ENCODE measurements at places on chromosomes 7 and 10.

GRCh38 chr10:117790179-117790578, 247.6 kb downstream of the EMX2 start:
- no peak for DNase-seq

- no peak for DNase-seq
These were observed 235.1 kb downstream of the FOXP2 start for GRCh38 chr7:114649689-114650088.

DNA sequence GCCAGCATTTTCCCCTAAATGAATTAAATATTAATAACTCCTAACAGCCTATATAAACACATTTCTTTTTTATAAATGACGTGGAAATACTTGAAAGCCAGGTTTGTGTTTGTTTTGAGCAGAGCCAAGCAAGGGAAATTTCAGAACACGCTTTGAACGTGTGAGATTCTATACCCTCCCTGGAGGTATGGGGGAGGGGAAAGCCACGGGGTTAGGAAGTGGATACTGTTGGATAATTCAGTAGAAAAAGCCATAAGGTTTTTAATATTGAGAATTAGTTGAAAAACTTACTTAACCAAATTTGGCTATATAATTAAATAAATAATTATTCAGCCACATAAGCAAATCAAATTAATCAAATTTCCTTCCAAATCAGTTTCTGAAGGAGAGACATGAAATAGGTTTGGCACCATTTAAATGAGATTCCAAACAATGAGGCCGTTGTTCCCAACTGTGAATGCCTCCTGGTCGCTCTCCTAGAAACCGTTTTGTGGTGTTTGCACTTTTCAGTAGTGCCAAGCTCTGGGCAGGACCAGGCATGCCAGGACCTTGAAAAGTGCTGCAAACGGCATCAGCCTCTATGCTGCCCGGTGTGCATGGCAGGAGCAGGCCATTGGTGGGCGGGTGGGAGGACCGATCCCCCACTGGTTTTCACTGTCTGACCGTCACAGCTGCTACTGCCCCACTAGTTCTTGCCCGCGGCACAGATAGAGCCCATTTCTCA, 88.1 kb downstream of the SEPTIN14 start:
- DNase-seq: no peak

GRCh38 chr7:145411066-145411465, 575.2 kb upstream of the TPK1 start:
- no peak for DNase-seq

DNA sequence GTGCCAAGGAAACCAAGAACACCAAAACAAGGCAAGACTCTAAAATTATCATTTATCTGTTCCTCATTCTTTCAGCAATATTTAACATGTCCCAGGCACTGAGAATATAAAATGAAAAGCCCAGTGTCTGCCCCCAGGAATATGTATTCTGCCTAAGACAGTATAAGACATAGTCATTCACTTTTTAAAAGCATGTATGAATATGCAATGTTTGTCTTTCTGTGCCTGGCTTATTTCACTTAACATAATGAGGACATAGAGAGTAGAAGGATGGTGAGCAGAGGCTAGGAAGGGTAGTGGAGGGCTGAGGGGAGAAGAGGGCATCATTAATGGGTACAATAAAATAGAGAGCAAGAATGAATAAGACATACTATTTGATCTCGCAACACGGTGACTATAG, 44.6 kb upstream of the BET1 start:
- no peak for DNase-seq

DNA sequence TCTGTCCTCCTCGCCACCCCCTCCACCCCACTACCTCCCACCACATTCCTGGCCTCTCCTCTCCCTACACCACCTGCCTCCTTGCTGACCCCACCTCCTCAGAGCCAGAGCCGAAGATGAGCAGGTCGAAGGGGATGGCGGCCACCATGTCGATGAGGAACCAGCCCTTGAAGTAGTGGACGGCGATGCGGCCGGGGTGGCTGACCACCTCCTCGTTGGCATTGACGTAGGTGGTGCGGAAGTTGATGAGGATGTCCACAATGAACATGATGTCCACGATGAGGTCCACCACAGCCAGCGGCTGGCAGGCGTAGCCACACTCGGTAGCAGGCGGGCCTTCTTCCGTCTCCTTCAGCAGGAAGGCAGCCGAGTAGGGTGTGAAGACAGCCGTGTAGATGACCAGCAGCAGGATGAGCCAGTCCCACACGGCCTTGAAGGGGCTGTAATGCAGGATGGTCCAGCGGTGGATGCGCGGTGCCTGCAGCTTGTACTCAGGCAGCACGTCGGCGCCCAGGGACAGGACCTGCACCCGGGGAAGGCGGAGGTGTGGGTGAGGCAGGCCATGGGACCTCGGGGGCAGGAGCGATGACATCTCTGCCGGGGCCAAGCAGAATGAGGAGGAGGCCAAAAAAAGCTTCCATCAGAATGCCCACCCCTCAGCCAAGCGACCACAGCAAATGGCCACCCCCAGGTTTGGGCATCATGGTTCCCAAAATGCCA, 25.6 kb downstream of the KCNH2 start:
- no peak for DNase-seq

- no peak for DNase-seq
These were observed 43.7 kb upstream of the PRKAR1B start for GRCh38 chr7:770741-771166.

GRCh38 chr7:108375668-108376067, 80.6 kb downstream of the NRCAM start:
- no peak for DNase-seq

DNA sequence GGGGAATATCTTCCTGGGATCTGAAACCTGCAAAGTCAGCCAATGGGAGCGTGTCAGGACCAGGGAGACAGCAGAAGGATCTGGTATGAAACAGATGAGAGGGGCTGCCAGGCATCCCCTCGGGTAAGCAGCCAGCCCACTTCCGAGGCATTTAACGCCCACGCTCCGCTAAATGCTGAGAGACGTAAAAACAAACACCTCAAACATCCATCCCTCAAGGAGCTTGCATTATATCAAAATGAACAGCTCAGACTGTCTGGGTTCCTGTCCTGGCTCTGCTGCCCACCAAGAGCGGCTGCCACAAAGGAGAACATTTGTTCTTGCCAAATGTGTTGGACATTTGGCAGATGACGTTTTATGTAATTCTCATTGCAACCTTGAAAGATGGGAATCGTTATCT, 7.0 kb upstream of the SERPINE1 start:
- no peak for DNase-seq

GRCh38 chr10:79158004-79158340, 89.2 kb downstream of the ZMIZ1 start:
- no peak for DNase-seq

- DNase-seq: no peak
These were observed 129.1 kb downstream of the LRRC4 start for GRCh38 chr7:127901895-127902703.

- DNase-seq: no peak
These were observed 2.5 kb downstream of the GSTO1 start for GRCh38 chr10:104257235-104257634.

- DNase-seq: no peak
These were observed 67.1 kb downstream of the IKZF1 start for GRCh38 chr7:50371551-50372021.

DNA sequence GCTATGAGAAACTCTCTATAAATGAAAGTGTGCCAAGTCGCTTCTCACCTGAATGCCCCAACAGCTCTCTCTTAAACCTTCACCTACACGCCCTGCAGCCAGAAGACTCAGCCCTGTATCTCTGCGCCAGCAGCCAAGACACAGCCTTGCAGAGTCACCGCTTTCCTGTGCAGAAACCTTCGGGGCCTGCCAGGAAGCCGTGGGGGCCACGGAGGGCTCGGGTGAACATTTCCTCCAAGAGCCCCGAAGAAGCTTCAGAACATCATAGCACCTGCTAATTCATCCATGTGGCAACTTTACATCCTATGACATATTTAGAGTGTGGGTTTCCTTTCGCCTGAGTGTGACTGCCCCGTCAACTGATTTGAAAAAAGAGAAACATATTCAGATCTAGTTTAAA, 55.7 kb upstream of the PRSS58 start:
- no peak for DNase-seq

- DNase-seq: no peak
These were observed 201.5 kb downstream of the CDK14 start for GRCh38 chr7:90797596-90797995.

GRCh38 chr7:99005776-99006175, 127.4 kb downstream of the TRRAP start:
- DNase-seq: no peak

GRCh38 chr10:3469639-3470020, 297.0 kb upstream of the PITRM1 start:
- DNase-seq: no peak

- DNase-seq: no peak
These were observed 21.9 kb upstream of the ACSL5 start for GRCh38 chr10:112352044-112352443.

GRCh38 chr7:122802301-122802751, 83.9 kb downstream of the CADPS2 start:
- no peak for DNase-seq
